ENCODE measurements at places on chromosomes 7 and 10.
A peak's percentile ranks its signal among the peaks of the same experiment; 100 is the strongest.

DNA sequence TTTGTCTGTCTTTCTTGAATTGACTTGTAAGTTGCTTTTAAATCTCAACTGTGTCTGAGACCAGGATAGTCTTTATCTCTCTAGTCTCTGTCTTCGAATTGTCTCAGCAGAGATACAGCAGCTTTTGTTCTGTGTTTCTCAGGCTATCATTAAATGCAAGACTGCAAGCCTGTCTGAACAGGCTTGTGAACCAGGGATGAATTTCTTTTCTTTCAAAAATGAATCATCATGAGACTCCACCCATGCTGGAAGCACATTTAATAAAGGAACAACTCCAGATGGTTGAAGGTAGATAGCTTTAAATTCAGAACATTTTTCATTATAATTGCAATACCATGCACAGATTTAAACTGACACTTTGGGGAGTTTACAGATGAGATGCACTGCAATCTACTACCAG lies 155.9 kb downstream of the SEC23IP start:
- DNase-seq, result peak; percentile 37

GRCh38 chr10:126059076-126059826 lies 162.9 kb downstream of the FANK1 start:
- DNase-seq, result no peak

- DNase-seq, result peak; percentile 31
These were observed 1339.4 kb downstream of the XPNPEP1 start for GRCh38 chr10:108583877-108584276.

DNA sequence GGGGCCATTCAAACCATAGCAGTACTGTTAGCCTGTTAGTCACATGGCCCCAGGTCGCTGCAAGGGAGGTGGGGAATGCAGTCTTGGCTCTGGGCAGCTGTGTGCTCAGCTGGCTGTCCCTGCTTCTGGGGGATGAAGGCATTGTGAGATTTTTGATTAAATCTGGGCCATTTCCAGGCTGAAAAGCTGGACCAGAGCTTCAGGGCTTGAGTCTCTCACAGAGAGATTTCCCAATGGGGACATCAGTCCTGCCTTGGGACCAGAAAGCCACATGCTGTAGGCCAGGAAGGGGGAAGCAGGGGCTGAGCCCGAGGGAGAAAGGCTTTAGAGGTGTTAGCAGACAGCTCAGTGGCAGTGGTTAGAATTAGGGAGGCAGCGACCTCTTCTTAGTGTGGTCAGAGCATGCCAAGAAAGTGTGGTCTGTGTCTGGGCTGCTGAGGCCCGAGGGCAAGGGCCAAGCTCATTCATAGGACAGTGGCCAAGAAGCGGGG lies 33.6 kb downstream of the PALD1 start:
- peak; percentile 75 for DNase-seq

DNA sequence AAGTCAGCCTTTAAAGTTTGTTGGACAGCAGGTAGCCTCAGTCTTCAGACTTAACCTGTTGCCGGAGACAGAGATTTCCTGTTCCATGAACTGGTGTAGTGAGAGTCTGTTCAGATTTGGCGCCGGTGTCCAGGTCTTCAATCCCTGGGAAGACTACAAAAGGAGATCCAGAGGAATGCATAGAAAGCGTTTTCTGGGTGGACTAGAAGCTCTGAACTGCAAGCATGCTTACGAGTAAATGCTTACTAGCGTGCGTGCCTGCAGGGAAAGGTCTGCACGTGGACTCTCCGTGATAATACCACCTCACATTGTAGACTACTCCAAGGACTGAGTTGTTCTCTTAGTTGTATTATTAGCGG lies 878 bp downstream of the GLRX3 start:
- peak; percentile 29 for DNase-seq

- no peak for DNase-seq
These were observed 100.1 kb downstream of the XPNPEP1 start for GRCh38 chr10:109823196-109823595.

DNA sequence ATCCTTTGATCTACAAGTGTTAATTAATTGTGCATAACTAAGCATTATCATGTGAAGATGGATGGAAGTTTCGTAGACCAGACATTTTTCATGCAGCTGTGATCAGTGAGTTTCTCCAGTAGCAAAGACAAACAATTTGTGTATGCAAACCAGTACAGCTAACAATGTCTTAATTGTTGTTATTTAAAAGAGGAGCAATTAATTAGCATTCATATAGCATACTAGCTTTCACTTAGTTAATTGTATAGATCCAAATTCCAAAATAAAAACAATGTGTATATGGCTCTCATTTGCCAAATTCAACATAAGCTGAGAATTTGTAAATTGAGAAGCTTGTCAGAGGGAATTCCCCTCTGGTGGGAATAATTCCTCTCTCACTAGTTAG lies 22.6 kb upstream of the PRKCQ start:
- DNase-seq, result no peak

- DNase-seq, result no peak
These were observed 4.3 kb upstream of the LIPF start for GRCh38 chr10:88659725-88660597.

GRCh38 chr7:36316319-36316718 lies 73.3 kb upstream of the ANLN start:
- no peak for DNase-seq

- DNase-seq, result no peak
These were observed 19.4 kb downstream of the TUBAL3 start for GRCh38 chr10:5385224-5385623.

Data from tongue (tissue), 3 donors.